ENCODE measurements at places on chromosomes 6 and 20.
A peak's percentile ranks its signal among the peaks of the same experiment; 100 is the strongest.

DNA sequence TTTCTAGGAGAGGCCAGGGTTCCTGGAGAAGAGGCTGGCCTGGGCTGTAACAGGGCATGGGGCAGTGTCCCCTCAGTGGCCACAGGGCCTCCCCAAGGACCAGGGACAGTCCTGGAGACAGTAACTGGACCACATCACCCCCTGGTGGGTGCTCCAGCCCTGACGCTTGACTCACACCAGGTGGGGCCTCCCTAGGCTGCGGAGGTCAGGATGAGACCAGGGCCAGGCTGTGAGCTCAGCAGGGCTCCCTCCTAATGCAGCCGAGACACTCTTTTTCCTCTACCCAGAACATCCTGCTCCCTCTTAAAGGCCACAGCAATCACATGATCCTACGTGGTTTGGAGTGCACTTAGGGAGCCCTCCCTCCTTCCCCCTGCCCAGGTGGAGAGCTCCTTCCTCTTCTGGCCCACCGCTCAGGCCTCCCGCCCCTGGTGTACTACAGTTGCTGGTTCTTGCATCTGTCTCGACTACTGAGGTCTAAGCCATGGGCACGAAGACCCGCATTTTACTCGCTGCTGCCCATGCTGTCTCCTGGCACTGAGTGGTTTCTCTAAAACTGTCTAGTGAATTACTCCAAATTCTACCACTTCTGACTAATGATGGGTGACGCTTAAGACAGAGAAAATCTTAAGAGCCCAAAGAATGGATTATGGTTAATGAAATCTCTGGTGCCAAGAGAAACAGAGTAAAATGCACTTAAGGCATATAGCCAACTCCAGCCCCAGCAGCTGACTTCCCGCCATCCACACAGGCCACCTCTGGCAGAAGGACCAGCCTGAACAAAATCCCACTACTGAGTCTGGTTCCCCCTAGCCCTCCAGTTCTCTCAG lies 166.1 kb upstream of the CST7 start:
- peak overlapping the region; percentile 92 for H3K27ac ChIP-seq
- H3K36me3 ChIP-seq, result no peaks in the 10 kb centered on the region
- H3K27me3 ChIP-seq, result no peaks in the 10 kb centered on the region
- no peak overlapping the region for H3K4me3 ChIP-seq
- peaks cover 27% of the 10 kb centered on the region for H3K4me1 ChIP-seq
- peak; percentile 90 for DNase-seq

GRCh38 chr6:105014448-105014847 lies 57.5 kb downstream of the LIN28B start:
- H3K4me1 ChIP-seq, result peaks cover 4% of the 10 kb centered on the region
- no peak overlapping the region for H3K4me3 ChIP-seq
- DNase-seq, result no peak
- H3K27ac ChIP-seq, result no peak overlapping the region
- no peaks in the 10 kb centered on the region for H3K36me3 ChIP-seq
- H3K27me3 ChIP-seq, result no peaks in the 10 kb centered on the region

- H3K27me3 ChIP-seq, result no peaks in the 10 kb centered on the region
- no peaks in the 10 kb centered on the region for H3K36me3 ChIP-seq
- no peak overlapping the region for H3K4me3 ChIP-seq
- peaks cover 33% of the 10 kb centered on the region for H3K4me1 ChIP-seq
These were observed 113.3 kb downstream of the SLC16A10 start for GRCh38 chr6:111200350-111201243.

DNA sequence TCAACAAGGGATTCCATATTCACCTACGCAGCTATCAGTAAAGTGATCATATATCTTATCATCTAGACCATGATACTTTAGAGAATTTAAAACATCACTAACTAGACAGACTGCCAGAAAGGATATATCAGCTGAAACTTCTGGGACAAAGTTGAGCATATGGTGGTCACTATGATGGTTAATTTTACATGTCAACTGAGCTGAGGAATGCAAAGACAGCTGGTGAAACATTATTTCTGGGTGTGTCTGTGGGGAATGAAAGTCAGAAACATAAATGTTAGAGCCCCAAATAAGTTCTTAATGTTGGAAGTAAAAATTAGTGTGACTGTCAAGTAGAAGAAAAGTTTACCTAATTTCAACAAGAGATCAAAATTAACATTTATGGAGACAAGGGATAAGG lies 440.0 kb upstream of the IRAK1BP1 start:
- H3K4me1 ChIP-seq, result no peaks in the 10 kb centered on the region
- H3K4me3 ChIP-seq, result no peak overlapping the region
- no peaks in the 10 kb centered on the region for H3K36me3 ChIP-seq
- no peak overlapping the region for H3K27ac ChIP-seq
- no peak for DNase-seq

- no peaks in the 10 kb centered on the region for H3K27me3 ChIP-seq
- DNase-seq, result no peak
- no peak overlapping the region for H3K27ac ChIP-seq
These were observed 395.4 kb upstream of the SOX4 start for GRCh38 chr6:21198032-21198640.

GRCh38 chr6:144395826-144396225 lies 110.7 kb downstream of the UTRN start:
- no peaks in the 10 kb centered on the region for H3K27me3 ChIP-seq
- no peaks in the 10 kb centered on the region for H3K36me3 ChIP-seq
- no peak overlapping the region for H3K27ac ChIP-seq

DNA sequence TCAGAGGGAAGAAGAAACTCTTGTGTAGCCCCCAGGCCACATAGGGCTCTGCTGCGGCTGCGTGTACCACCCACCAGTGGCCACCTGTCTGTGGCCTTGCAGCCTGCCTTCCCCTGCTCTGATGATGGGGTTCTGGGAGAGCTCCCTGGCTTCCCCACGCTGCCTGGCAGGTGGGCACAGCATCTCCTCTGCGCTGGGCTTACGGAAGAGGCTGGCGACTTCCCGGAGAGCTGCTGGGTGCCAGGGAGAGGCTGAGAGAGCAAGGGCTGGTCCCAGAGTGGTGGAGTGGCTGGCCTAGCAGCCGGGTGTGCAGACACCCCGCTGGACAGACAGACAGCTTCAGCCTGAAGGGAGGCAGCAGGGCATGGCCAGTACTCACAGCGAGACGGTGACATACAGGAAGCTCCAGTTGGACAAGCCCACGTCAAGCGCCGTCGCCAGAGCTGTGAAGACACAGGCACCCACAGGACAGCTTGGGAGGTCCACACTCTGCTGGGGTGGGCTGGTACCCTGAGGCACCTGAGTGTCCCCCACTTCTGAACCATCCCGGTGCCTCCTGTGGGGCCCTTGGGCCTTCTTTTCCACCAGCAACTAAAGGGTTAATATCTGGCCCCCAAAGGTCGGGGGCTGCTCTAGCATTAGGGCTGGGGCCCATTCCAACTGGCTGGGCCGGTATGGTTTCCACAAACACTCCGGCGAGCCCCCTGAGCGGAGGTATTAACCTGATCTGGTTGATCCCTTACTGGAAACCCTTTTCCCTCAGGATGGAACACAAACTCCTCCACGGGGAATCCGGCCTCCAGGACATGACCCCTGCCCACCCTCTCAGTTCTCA lies 48.1 kb upstream of the CDH22 start:
- no peak for DNase-seq
- H3K27ac ChIP-seq, result no peak overlapping the region

DNA sequence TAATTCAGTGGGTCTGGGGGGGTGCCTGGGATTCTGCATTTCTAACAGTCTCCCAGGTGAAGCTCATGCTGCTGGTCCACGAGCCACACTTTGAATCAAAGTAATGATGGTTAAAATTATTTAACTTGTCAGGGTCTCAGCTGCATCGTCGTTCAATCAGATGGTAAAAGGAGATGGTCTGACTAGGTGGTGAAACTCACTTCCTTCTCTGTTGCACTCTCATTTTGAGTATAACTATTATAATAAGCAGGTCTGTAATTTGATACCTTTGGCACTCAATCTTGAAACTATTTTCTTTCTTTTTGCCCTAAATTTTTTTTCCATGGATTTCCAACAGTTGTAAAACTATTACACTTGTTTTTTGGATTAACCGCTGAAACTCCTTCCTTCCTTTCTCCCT lies 292.5 kb downstream of the FARS2 start:
- H3K4me3 ChIP-seq, result no peak overlapping the region
- H3K27ac ChIP-seq, result no peak overlapping the region
- no peaks in the 10 kb centered on the region for H3K36me3 ChIP-seq
- no peaks in the 10 kb centered on the region for H3K27me3 ChIP-seq
- no peak for DNase-seq

- no peaks in the 10 kb centered on the region for H3K36me3 ChIP-seq
- H3K4me1 ChIP-seq, result no peaks in the 10 kb centered on the region
- DNase-seq, result no peak
- no peak overlapping the region for H3K27ac ChIP-seq
- H3K27me3 ChIP-seq, result no peaks in the 10 kb centered on the region
- H3K4me3 ChIP-seq, result no peak overlapping the region
These were observed 101.7 kb upstream of the SMLR1 start for GRCh38 chr6:130725551-130725950.

- H3K4me3 ChIP-seq, result no peak overlapping the region
- DNase-seq, result no peak
- no peak overlapping the region for H3K27ac ChIP-seq
- no peaks in the 10 kb centered on the region for H3K27me3 ChIP-seq
- no peaks in the 10 kb centered on the region for H3K36me3 ChIP-seq
- H3K4me1 ChIP-seq, result no peaks in the 10 kb centered on the region
These were observed 26.7 kb upstream of the CDKN1A start for GRCh38 chr6:36651659-36652379.

DNA sequence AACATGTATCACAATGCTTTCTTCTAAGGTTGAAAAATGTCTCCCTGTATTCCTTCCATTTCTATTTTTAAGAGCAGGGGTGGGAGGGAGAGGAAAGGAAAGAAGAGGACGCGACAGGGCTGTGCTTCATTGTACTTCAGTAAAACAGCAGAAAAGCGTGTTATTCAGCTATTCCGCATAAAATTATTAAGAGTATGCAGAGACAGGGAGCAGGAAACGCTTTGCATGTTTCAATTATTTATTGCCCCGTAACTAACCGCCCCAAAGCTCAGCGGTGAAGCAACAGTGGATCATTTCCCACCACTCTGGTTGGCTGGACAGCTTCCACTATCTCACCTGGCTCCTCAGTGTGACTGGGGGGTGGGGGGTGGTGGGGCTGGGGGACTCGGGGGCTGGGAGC lies 188.9 kb downstream of the TTLL2 start:
- no peaks in the 10 kb centered on the region for H3K36me3 ChIP-seq
- H3K27me3 ChIP-seq, result no peaks in the 10 kb centered on the region
- no peak overlapping the region for H3K4me3 ChIP-seq
- H3K4me1 ChIP-seq, result no peaks in the 10 kb centered on the region
- no peak for DNase-seq

DNA sequence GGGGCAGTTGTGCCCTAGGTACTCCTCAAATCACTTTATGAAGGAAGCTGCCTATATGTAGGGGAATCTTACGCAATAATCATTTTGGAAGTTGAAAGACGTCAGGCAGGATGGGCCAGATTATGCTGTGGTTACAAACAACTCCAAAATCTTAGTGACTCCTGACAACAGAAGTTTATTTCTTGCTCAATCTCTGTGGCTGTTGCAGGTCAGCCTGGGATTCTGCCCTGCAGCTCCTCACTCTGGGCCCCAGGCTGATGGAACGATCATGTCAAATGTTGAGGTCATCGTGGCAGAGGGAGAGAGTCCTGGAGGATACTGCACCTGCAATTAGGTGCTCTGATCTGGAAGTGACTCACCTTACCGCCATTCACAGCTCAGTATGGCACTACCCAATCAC lies 88.4 kb downstream of the ZDHHC14 start:
- no peak overlapping the region for H3K4me3 ChIP-seq
- no peaks in the 10 kb centered on the region for H3K27me3 ChIP-seq
- H3K4me1 ChIP-seq, result peaks cover 8% of the 10 kb centered on the region
- no peaks in the 10 kb centered on the region for H3K36me3 ChIP-seq

GRCh38 chr6:54288474-54288873 lies 19.8 kb upstream of the TINAG start:
- H3K4me3 ChIP-seq, result no peak overlapping the region
- H3K4me1 ChIP-seq, result no peaks in the 10 kb centered on the region
- no peak overlapping the region for H3K27ac ChIP-seq
- H3K27me3 ChIP-seq, result no peaks in the 10 kb centered on the region

- H3K36me3 ChIP-seq, result no peaks in the 10 kb centered on the region
- H3K27ac ChIP-seq, result no peak overlapping the region
- no peak overlapping the region for H3K4me3 ChIP-seq
- no peaks in the 10 kb centered on the region for H3K4me1 ChIP-seq
- no peak for DNase-seq
These were observed 48.7 kb upstream of the GATA5 start for GRCh38 chr20:62524505-62524911.

DNA sequence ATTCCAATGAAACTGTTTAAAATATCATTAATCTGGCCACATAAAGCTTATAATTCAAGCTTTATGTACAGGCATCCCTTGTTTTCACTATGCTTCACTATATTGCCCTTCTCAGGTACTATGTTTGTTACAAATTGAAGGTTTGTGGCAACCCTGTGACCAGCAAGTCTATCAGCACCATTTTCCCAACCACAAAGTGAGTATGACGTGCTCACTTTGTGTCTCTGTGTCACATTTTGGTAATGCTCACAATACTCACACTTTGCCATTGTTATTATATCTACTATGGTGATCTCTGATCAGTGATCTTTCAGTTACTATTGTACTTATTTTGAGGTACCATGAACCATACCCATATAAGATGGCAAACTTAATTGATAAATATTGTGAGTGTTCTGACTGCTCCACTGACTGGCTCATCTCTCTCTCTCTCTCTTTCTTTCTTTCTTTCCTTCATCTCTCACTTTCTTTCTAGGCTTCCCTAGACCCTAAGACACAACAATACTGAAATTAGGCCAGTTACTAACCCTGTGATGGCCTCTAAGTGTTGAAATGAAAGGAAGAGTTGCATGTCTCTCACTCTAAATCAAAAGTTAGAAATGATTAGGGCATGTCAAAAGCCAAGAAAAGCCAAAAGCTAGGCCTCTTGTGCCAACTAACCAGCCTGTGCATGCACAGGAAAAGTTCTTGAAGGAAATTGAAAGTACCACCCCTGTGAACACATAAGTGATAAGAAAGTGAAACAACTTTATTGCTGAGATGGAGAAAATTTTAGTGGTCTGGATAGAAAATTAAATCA lies 227.9 kb downstream of the BCAS1 start:
- no peak for DNase-seq
- H3K36me3 ChIP-seq, result no peaks in the 10 kb centered on the region
- H3K4me1 ChIP-seq, result peaks cover 22% of the 10 kb centered on the region

Data from thyroid gland (tissue), 4 donors.